Natural killer cell (primary cell): ENCODE measurements at places on chromosomes 16 and 17.

GRCh38 chr17:4313221-4314114 lies 49.7 kb upstream of the ANKFY1 start:
- DNase-seq = no peak

DNA sequence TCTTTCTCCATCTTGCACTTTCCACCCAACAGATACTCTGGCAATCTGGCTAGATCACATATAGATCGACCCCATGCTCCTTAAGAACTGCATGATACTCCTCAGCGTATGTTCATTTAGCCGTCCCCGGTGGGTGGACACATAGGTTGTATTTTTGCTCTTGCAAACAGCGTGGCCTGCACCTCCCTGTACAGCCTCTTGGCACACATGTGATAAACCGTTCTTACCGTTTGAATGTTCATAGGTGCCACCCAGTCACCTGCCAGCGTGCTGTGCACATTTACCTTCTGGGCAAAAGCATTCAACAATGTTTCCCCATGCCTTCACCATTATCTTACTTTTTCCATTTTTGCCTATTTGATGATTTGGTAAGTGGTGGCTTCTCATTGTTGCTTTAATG lies 6.2 kb downstream of the TNP2 start:
- no peak for DNase-seq

GRCh38 chr16:81447383-81448101 lies 2.9 kb downstream of the CMIP start:
- no peak for DNase-seq

DNA sequence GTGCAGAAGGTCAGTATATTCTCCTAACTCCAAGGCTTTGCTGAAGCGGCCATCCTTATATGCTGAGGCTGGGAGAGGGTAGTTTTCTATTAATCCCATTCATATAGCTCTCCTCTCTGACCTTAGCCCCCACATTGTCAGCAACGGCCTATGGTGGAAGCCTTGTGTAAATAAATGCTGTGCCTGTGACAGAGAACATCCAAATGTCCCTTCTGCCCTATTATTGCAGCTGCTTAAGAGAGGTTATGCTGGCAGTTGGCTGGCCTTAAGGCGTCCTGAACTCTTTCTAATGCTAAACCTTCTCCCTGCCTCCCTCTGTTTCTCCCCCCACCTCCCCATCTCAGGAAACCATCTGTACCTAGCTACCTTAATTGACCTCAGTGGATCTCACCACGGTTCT lies 53.6 kb downstream of the ARHGAP44 start:
- DNase-seq = no peak

- no peak for DNase-seq
Measured at GRCh38 chr17:885971-886571, 93.5 kb downstream of the NXN start.

DNA sequence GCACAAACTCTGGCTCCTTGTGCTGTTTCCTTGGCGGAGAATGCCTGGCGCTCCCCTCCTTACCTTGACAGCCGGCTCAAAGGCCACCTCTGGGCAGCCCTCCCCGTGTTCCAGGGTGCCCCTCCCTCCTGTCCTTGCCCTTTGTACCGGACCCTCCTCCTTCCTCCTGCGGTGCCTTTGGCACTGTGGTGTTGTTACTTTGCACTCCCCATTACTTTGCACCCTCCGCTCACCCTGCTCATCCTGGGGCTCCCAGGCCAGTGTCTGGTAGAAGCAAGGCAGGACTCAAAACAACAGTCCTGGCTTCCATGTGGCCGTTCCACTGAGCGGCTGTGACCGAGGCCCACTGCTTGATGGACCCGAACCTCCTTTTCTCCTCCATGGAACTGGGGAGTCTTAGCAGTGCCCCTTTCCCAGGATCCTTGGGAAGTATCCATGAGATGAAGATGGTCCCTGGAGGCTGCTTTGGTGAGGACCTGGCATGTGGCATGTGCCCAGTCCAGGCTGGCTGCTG lies 147.8 kb downstream of the CMIP start:
- DNase-seq = no peak

DNA sequence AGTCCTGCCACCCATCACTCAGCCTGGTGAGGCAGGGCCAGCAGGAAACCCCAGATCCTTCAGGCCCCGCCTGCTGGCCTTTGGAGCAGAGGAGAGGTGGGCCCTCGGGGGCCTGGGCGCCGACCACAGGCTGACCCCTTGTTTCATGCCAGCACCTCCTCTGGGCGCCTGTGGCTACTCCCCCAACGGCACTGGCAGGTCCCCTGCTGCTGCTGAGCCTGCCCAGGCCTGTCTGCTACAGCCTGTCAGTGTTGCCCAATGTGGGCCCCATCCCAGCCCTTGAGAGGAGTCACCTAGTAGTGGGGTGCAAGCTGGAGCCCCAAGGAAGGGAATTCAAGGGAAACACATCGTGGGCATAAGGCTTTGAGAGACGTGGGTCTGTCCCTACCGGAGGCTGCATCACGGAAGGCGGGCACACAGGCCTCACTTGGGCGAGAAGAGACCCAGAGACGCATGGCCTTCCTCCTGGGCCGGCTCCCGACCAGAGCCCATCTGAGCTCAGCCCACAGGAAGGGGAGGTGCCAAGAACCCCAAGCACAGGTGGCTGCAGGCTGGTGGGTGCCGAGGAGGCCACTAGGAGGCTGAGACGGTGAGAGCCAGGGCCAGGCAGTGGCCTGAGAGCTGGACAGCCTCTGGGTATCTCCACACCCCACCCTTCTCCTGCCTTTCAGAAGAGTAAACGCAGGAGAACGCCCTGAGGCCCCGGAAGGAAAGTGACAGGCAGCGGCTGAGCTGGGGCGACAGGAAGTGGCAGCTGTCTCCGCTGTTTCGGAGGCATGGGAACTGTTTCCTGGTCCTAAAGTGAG lies 8.0 kb upstream of the FASN start:
- peak; percentile 42 for DNase-seq

- DNase-seq = no peak
Measured at GRCh38 chr16:84313921-84314320, 19.2 kb downstream of the WFDC1 start.

DNA sequence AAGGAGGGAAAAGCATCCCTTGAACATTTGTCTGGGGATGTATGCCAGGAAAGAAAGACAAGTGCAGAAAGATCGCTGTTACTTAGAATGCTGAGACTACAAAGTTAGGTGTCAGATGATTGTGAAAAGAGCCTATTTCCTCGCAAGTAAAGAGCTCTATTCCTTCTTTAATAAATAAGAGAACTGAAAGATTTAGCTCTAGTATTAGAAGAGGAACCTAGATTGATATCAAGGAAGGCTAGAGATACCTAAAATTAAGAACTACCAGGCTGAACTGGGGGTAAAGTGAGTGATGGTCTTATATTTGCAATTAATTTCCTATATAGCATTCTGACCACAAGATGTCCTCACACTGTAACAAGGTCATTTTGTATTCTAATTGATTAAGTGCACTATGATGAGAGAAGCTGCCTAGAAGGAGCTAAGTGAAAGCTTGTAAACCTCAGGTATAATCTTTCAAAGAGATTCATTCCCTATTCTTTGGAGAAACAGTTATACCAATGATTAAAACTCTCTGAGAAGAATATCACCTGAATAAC lies 62.3 kb downstream of the SSH2 start:
- DNase-seq = no peak

DNA sequence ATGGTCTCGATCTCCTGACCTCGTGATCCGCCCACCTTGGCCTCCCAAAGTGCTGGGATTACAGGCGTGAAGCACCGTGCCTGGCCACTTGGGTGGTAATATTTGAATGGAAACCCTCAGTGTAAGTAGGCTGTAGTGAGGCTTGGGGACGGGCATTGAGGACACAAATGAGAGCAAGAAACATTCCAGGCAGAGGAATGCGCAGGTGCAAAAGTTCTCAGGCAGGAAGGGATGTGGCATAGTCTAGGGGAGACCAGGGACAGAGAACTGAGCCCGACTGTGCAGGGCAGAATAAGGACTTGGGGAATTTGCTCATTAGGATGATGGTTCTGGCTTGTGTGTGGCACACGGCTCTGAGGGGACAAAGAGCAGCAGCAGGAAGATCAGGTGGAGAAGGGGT lies 54.8 kb downstream of the GRB2 start:
- no peak for DNase-seq

GRCh38 chr17:47232465-47232864 lies 21.2 kb upstream of the ITGB3 start:
- no peak for DNase-seq

- peak; percentile 15 for DNase-seq
Measured at GRCh38 chr16:8622315-8622656, 788 bp downstream of the METTL22 start.

GRCh38 chr16:57518520-57518919 lies 17.9 kb downstream of the CCDC102A start:
- DNase-seq = no peak

GRCh38 chr16:64880994-64881393 lies 240.9 kb downstream of the CDH11 start:
- no peak for DNase-seq

- peak; percentile 83 for DNase-seq
Measured at GRCh38 chr17:73192206-73192893, 505 bp upstream of the COG1 start.

DNA sequence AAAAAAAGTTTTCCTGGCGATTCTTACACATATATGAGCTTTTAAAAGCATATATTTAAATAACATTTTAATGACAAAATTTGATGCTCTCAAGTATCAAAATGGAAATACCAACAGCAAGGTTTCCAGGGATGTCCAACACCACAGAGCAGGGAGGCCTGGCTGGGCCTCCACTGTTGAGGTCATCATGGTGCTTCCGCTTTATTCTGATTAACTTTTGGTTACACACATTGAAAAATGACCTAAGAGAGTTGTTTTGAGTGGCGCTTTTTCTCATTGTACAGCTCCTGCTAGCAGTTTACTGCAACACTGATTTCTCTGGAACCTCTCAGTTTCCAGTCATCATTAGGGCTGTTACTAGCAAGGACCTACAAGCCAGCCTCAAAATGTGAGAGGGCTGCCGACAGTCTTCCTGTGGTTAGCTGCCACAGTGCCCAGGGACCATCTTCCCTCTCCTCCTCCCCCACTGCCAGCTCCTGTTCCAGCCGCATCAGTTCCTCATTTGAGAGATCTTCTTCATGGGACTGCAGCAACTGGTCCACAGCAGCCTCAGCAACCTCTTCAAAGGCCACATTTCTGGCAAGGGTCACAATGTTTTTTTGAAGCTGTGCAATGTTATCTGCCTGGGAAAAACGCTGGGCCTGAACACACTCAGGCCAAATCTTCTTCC lies 21.3 kb downstream of the DEF8 start:
- no peak for DNase-seq

- DNase-seq = no peak
Measured at GRCh38 chr17:81434072-81434471, 38.8 kb downstream of the BAHCC1 start.

GRCh38 chr16:68355447-68356248 lies 44.8 kb downstream of the PRMT7 start:
- DNase-seq = peak; percentile 26

DNA sequence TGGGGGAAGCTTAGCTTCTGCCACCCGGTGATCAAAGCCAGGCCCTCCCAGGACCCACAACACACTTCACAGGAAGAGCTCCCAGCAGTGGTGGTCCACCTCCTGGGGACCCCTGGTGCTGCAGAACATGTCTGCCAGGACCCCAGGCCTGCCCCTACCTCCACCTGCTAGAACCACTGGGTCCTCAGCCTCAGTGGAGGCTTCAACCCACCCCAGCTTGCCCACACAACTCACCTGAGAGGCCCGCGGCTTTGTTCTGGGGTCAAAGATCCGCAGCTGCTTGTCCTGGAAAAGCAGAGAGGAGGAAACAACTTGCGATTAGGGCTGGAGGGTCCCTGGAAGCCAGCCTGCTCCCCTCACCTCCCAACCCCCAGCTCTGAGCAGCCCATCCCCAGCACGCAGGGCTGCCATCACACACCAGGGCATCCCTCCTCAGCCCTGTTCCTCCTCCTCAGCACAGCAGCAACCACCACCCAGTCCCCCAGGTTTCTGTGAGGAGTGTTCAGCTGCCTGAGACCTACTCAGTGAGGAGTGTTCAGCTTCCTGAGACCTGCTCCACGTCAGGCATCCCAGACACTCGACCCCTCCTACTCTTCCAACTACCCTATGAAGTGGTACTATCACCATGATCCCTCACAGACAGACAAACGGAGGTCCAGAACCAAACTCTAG lies 21.2 kb downstream of the CORO7 start:
- DNase-seq = no peak

DNA sequence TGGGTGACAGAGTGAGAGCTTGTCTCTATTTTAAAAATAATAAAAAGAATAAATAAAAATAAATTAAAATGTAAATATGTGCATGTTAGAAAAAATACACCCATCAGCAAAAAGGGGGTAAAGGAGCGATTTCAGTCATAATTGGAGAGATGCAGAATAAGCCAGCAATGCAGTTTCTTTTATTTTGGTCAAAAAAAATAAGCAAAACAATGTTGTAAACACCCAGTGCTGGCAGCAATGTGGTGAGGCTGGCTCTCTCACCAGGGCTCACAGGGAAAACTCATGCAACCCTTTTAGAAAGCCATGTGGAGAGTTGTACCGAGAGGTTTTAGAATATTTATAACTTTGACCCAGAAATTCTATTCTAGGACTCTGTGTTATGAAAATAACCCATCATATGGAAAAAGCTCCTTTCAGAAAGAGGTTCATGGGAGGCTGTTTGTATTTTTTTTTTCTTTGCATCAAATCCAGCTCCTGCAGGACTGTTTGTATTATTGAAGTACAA lies 8.5 kb downstream of the STH start:
- DNase-seq = no peak

GRCh38 chr16:84703681-84704080 lies 3.9 kb downstream of the USP10 start:
- DNase-seq = no peak

DNA sequence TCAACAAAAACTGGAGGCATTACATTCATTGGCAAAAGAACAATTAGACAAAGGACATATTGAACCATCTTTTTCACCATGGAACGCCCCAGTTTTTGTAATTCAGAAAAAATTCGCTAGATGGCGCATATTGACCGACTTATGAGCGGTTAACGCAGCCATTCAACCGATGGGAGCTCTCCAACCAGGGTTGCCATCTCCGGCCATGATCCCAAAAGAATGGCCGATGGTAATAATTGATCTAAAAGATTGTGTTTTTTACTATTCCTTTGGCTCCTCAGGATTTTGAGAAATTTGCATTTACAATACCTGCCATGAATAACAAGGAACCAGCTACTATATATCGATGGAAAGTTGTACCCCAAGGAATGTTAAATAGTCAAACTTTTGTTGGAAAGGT lies 21.4 kb downstream of the ALOX15B start:
- DNase-seq = peak; percentile 35

DNA sequence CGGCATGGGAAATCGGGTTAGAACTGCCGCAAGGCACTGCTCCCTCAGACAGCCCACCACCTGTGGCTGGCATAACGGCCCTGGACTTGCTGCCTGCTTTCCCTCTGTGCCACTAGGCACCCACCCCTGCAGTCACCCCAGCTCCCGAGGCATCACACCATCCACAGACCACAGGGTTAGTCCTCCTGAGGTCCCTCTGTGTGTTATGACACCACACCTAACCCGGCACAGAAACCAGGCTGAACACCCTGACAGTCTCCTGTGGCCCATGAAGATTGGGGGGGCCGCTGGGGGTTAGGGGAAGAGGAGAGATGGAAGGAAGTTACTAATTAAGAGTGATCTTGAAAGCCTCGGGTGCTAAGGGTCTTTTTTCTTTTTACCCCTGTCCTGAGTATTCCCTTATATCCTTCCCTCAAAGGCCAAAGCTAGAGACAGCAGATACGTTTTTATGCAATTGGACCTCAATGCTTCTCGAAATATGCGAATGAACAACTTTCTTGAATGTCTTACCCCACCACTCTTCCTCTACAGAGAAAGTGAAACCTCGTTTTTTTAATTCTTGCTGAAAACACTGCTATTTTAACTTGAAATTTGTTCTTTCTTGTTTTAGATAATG lies 7.0 kb downstream of the CYTH1 start:
- DNase-seq = peak; percentile 75
